Liver (tissue), 10 donors: ENCODE measurements at places on chromosomes 5 and 9.

DNA sequence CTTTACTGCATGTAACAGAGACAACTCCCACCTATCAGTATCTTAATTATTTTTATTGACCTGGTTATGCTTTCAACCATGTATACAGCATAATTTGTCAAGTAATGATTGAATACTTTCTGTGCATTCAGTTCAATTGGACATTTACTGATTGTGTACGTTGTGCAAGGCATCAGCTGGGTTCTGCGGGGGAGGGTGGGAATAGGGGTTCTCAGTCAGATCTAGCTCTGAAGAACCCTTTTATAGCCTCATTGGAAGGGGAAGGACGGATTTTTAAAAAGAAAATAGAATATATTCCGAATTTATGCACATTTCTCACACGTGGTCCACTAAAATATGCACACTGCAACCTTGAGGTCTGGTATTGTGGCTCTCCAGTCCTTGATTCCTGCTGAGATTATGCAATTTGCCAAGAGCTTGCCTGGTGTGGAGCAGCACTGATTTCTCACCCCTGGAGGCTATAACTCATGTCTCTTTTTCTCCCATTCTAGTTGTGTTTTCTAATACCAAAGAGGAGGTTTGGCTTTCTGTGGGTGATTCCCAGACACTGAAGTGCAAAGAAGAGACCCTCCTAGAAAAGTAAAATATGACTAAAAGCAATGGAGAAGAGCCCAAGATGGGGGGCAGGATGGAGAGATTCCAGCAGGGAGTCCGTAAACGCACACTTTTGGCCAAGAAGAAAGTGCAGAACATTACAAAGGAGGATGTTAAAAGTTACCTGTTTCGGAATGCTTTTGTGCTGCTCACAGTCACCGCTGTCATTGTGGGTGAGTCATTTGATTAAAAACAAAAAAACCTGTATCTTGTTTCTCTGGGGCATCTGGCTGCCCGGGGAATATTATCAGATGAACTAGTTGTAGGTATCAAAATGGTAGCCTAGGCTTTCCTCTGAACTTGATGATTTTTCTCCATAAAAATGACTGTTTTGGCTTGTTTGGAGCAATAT lies 1.7 kb downstream of the SLC1A3 start:
- no peak for DNase-seq

GRCh38 chr9:95512709-95513095 lies 4.1 kb downstream of the PTCH1 start:
- no peak for DNase-seq

- no peak for DNase-seq
Observed at GRCh38 chr5:91499943-91500531, 116.9 kb upstream of the ARRDC3 start.

DNA sequence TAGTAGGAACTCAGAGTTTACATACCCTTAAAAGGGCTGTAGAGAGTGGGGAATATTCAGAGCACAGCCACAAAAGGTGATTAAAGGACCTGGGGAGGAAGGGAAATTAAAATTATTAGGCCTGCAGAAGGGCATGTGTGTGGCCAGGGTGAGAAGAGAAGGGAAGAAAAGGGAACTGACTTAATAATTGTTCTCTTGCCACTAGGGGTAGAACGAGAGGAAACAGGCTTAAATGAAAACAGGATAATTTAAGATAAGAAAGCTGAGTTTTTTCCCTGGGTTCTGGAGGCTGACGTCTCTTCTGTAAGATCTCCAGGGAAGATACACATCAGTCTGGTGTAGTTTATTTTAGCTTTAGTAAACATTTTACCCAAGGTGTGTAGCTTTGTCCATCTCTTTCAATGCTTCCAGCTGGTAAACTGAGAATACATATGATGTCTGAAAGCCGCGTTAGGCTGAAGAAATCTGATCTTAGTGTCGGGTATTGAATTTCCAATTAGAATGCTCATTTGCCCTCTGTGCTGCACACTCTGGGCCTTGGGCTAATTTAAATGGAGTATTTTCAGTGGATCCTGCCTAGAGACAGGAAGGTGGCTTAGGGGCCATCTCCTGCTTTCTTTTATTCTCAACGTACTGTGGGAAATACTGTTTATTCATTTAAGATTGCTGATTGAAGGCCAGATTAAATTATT lies 416.8 kb downstream of the TMEM38B start:
- no peak for DNase-seq

DNA sequence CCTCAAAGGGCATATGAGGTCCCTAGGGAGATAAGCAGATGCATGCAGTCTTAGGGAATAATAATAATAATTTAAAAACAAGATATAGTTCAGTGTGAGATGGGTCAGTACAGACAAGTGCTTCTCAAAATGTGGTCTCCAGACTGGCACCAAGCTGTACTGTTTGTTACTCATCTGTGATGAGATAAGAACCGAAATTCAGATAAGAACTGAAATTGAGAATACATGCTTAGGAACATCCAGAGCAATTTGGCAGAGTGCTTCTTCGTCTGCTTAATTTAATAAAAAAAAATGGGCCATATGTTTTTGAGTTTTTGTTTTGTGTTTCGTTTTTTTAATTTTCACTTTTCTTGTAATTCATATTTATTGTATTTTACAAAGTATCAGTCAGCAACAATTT lies 86.5 kb upstream of the SGCD start:
- no peak for DNase-seq
